GM03348 (cell line): ENCODE measurements at places on chromosomes 2 and 18.

GRCh38 chr18:48814490-48815178, 136.1 kb downstream of the SMAD7 start:
- DNase-seq: no peak

- no peak for DNase-seq
Observed at GRCh38 chr2:95024371-95024770, 1.1 kb upstream of the MAL start.

GRCh38 chr2:71801556-71801955, 346.1 kb downstream of the CYP26B1 start:
- no peak for DNase-seq

GRCh38 chr2:170585067-170585466, 130.1 kb upstream of the SP5 start:
- no peak for DNase-seq

DNA sequence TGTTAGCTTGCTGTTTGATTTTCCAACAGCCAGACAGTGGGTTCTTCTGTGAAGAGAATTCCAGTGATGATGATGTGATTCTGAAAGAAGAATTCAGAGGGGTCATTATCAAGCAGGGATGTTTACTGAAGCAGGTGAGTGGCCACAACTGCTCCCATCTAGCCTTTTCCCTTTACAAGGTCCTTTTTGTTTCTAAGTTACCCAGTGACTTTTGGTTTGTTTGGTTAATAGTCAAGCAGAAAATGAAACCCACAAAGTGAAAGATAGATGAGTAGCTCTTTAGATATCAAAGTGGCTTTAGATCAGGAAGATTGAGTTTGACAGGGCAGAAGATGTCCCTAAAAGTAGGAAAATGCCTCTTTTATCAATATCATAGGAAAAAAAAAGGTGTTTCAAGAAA, 23.3 kb downstream of the PLEK start:
- DNase-seq: no peak

- DNase-seq: no peak
Observed at GRCh38 chr2:100812573-100812972, 7.4 kb upstream of the NPAS2 start.
